ENCODE measurements at places on chromosomes 5 and 9.

DNA sequence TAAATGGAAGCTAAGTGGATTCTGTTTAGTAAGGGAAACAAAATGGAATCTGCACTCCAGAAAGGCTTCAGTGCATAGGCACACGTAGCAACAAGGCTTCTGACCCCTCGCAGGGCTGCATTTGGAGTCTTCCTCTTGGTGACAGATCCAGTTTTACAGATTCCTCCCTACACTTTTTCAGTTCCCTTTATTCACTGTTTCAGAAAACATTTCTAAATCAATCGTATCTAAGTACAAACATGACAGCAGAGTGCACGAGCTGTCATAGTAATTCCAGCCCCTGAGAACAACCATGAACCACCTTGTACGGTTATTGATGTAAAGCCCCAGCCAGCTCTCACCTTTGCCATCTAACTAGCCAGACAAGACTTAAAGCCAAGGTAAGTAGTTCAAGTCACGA, 491.6 kb downstream of the SEMA5A start:
- DNase-seq: no peak

DNA sequence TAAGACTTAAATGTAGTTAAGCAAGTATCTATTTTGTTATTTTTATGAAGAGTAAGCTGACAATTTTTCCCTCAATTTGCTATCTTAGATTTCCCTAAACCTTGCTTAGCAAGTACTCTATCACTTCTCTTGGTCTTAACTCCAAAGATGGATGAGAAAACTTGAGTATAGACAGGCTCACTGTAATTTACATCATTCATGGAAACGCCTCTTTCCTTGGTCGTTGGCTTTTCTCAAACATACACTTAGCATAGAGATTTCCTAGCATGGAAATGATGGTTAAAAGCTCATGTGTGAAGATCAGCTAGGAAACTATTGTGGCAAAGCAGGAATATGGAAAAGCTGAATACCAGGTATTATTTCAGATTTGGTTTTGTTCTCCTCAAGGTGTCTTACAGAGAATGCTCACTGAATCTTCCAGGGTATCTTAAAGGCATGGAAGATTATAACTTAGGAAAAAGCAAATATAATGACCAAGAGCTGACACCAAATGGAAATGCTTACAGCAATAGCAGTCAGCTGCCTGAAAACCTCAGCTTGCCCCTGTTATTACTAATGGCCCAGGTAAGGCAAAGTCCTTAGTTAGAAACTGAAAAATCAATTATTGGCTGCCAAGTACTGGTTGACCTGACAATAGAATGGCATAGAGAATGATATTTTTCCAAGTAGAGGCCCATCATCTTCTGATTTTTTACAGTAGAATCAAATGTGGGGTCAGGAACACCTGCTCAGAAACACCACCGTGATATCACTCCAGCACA, 84.8 kb downstream of the SEMA5A start:
- DNase-seq: no peak

DNA sequence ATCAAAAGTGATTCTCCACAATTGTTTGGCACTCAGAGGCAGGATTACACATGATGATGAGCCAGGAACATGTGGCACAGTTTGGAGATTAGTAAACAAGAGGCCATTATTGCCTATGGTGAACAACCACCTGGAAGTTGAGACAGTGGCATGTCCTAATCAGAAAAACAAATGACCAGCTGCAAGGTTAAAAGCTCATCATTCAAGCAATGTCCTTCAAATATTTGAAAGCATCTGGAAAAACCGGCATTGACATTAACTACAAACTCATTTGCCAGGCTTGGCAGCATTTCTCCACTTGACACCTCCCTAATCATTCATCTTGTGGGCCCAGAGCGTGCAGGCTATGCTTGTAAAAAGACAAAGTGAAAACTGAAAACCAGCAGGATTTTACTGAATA, 80.6 kb upstream of the MEGF10 start:
- DNase-seq: no peak

DNA sequence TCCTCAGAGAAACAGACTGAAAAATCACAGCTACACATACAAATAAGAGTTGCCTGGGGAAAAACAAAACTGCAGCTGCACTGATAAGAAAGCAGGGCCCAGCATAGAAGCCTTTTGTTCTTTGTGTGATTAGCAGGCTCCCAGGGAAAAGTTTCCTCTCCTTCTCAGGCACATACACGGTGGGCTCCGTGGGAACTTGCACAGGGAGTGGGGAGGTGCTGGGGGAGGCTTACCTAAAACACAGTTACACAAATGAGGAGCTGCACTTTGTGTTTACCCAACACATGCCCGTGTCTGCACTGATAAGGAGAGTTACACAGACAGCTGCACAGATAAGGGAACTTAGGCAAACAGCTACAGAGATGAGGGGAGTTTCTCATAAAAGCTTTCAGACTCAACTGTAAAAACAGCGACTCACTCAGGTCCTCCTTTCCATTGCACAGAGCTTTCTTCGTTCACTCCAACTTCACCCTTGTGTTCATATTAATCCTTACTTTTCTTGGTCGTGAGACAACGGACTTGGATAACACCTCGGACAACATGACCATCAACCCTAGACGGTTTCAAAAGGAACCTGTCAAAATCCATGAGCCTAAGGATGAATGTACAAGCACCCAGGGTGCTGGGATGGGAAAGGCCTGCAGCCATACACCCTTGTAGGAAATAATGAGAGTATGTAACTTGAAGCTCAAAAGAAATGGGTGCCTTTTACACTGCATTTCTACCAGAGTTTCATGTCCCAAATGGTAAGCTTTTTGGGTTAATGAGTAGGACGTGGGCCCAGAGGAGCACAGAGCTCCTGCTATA, 50.8 kb downstream of the SERINC5 start:
- no peak for DNase-seq

DNA sequence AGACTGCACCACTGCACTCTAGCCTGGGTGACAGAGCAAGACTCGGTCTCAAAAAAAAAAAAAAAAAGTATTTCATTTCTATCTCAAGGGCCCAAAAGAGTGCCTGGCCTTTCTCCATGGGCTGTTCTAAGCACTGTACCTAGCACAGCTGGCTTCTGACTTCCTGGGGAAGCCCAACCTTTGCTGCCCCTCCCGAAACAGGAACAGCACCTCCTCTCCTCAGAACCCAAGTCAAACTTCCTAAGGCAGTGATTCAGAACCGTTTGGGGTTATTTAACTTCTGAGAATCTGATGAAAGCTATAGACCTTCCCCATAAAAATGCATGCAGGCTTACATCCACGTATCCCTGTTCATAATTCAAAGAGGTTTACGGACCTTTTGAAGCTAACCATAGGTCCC, 57.8 kb downstream of the NRG2 start:
- DNase-seq: no peak

- DNase-seq: no peak
Observed at GRCh38 chr5:66959653-66960052, 236.9 kb downstream of the CD180 start.

DNA sequence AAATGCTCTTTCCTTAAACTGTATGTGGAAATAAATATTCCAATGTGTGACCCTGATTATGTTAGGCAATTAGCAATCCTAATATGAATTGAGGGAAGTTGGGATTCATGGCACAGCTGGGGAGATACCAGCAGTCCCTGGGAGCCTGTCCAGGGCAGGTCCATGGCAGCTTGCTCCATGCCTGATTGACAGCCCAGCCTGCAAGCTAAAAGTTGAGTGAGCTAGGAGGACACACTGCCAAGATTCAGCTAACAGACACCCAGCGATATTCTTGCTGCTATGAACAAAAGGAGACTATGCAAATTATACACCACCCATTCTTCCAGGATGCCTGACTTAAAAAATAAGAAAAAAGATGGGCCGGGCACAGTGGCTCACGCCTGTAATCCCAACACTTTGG, 6.2 kb downstream of the TGFBI start:
- no peak for DNase-seq

GRCh38 chr9:38337181-38337580, 55.3 kb upstream of the ALDH1B1 start:
- no peak for DNase-seq

GRCh38 chr5:136198453-136198852, 5.5 kb upstream of the SMIM32 start:
- DNase-seq: no peak

DNA sequence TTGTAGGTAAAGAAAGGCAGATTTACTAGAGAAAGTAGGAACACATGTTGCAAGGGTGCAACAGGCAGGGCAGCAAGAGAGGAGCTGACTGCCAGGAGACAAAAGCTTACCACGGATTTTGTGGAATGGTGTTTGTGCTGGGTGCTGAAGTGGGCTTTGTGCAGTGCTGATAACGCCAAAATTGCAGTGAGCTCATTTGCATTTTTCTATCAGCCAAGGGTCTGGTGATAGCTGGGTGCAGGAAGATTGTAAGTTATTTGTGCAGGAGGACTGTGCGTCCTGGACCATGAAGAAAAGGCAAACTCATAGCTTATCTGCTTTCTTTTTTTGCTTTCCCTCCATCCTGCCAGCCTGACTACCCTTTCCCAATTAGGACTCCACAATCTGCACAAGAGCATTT, 13.6 kb downstream of the CTSL start:
- no peak for DNase-seq

DNA sequence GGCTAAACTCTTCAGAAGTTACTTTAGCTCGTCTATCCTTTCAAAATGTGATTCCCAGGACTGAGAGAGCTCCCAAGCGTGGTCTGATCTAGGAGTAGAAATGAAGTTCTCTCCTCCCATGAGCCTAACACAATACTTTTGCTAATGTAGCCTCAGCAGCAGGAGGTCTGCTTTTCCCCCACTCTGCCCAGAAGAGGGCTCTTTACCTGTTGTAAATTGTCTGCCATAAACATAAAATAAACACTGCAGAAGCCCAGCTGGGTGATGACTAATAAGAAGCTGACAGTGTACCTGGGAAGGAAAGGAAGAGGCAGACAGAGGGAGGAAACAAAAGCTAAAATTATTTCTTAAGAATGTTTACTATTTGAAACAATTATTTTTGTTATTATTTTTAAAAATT, 15.4 kb downstream of the SLC36A3 start:
- no peak for DNase-seq

- DNase-seq: no peak
Observed at GRCh38 chr9:120532891-120533290, 47.1 kb downstream of the CDK5RAP2 start.

DNA sequence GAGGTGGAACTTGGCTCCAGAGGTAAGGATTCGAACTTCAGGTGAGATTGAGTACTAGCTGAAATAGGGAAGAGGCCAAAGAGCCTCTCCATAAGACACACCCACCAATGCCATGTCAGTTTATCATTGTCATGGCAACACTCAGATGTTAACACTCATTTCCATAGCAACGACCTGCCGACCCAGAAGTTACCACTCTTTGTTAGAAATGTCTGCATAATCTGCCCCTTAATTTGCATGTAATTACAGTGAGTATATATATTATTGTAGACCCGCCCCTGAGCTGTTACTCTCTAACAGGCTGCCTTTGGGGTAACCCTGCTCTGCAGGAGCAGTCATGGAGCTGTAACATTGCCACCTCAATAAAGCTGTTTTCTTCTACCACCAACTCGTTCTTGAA, 10.2 kb upstream of the NTRK2 start:
- DNase-seq: no peak

GRCh38 chr5:142445266-142445665, 120.4 kb upstream of the SPRY4 start:
- no peak for DNase-seq

DNA sequence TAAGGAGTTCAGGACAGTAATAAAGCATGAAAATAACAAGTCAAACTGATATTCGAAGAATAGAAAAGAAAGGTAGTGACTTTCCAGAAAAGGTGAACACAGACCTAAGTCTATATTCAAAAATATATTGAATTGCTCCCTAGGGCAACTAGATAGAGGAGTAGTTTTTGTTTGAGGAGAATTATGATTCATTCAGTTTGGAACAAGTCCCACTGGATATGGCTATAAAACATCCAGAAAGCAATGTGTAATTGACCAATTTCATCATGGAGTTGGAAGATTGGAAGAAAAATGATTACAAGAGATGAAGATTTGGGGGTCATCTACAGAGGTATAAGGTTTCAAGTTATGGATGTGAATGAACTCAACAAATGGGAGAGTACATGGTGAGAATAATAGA, 117.5 kb upstream of the ZNF462 start:
- no peak for DNase-seq

GRCh38 chr5:170117736-170118135, 12.0 kb downstream of the FOXI1 start:
- DNase-seq: no peak

- no peak for DNase-seq
Observed at GRCh38 chr9:92142329-92142728, 27.1 kb upstream of the SPTLC1 start.

DNA sequence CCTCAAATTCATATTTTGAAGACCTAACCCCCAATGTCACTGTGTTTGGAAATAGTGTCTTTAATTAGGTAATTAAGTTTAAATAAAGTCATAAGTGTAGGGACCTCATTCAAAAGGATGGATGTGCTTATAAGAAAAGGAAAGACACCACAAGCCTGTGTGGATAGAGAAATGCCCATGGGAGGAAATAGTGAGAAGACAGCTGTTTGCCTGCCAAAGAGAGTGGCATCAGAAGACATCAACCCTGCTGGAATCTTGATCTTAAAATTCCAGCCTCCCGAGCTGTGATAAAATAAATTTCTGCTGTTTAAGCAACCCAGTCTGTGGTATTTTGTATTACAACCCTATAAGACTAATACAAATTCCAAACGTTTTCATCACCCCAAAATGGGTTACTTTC, 1867.9 kb upstream of the NUDT12 start:
- no peak for DNase-seq

DNA sequence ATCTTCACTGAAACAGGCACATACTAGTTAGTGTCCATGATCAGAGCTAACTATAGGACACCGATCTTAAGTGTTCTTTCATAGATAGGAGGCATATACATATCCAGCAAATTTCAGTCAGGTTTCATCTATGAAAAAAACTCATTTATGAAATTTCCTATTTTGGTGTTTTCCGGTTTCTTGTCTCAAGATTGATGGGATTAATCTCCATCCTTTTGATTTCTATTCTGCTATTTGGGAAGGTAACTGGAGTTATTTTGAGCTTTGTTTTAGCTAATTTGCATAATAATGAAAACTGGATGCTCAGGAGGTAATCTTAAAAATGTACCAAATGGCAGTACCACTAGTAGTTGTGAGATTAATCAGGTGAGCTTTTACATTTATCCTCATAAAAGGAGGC, 62.1 kb downstream of the BASP1 start:
- no peak for DNase-seq

DNA sequence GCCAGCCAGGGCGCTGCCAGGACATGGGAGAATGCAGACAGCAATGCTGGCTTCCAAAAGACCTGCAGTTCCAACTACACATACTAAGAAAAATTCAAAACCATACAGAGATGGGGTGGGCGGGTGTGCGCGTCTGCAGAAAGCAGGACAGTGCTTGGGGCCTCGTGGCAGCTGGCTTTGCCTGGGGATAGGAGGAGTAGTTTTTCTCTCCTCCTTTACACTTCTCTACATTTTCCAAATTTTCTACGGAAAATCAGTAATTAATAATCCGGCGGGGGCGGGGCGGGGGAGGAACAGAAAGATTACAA, 43.6 kb upstream of the SARDH start:
- no peak for DNase-seq

- peak; percentile 92 for DNase-seq
Observed at GRCh38 chr9:113056191-113057106, at the start of gene ZFP37. Gene ZFP37 (minus strand): TSS chr9:113056724. CDS start chr9:113056688, 36 bp downstream.
